ENCODE measurements at places on chromosomes 1 and 21.

GRCh38 chr1:45543581-45544417 is 6.8 kb upstream of the AKR1A1 start:
- DNase-seq: peak; percentile 62

GRCh38 chr21:25682382-25682781 is 43.3 kb downstream of the JAM2 start:
- no peak for DNase-seq

- DNase-seq: no peak
Observed at GRCh38 chr1:157400766-157401165, 151.5 kb downstream of the FCRL5 start.

- DNase-seq: no peak
Observed at GRCh38 chr1:65002156-65002507, 35.8 kb upstream of the JAK1 start.

DNA sequence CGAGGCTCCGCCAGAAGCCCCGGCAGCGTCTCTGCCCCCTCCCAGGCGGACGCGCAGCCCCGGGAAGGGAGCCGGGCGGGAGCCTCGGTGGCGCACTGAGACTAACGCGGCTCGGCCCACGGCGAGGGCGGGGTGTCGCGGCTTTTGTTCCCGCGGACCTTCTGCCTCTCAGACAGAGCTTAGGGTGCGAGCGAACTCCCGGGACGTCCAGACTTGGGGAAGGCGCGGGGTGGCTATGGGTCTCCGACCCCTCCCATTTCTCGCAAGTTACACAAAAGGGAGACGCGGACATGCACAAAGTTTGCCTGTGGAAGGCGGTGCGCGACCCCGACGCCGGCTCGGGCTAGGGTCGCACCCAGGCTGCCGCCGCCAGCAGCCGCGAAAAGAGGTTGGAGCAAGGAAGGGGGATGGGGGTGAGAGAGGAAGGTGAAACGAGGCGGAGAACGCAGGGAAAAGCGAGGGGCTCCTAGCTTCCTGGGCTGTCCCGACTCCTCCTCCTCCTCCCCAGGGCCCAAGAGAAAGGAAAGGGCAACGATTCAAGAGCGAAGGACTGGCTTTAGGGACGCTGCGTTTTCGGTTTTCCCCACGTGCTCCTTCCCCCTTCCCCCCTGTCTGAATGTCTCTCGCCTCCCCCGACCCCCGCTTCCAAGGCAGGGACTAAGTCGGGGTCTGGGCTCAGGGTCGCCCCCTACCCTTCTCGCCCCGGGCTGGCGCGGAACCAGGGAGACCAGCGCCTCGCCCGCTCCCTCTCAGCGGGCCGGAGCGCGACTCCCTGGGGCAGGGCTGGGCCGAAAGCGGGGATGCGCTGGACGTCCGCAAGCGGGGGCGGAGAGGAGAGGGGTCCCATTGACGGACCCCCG is 729 bp downstream of the APP start:
- peak; percentile 68 for DNase-seq
